ENCODE measurements at places on chromosomes 5 and 9. TPM values are rescaled to one million over a fixed set of nuclear protein-coding genes. Genes with fewer than 3 reads are reported as not detected.

TSSK1B gene
- total RNA-seq: not detected

INSL4 gene
- 17.9 TPM for total RNA-seq

PLPP1 gene
- total RNA-seq: 39.8 TPM

RASGRF2 gene
- total RNA-seq: 1.2 TPM

ANKRD20A1 gene
- 0.51 TPM for total RNA-seq

HRH2 gene
- total RNA-seq: 0.38 TPM

ADGRD2 gene
- total RNA-seq: not detected

SIMC1 gene
- 14.7 TPM for total RNA-seq

GHR gene
- total RNA-seq: 0.03 TPM

ENTPD2 gene
- 3.3 TPM for total RNA-seq

SLC9A3 gene
- 2.2 TPM for total RNA-seq

DPH7 gene
- total RNA-seq: 30.3 TPM

PCDHB7 gene
- total RNA-seq: not detected

GDNF gene
- total RNA-seq: 0.03 TPM

IL4 gene
- total RNA-seq: not detected

DDX4 gene
- not detected for total RNA-seq

FOXD4L6 gene
- total RNA-seq: not detected

MEIKIN gene
- total RNA-seq: not detected

KIF12 gene
- 2.0 TPM for total RNA-seq

EDIL3 gene
- total RNA-seq: 0.14 TPM

IFNA13 gene
- total RNA-seq: not detected

PTTG1 gene
- 188 TPM for total RNA-seq

LCN9 gene
- total RNA-seq: 0.16 TPM

SLC25A2 gene
- total RNA-seq: not detected

ARL14EPL gene
- total RNA-seq: 0.43 TPM

NR5A1 gene
- 0.09 TPM for total RNA-seq

IRGM gene
- total RNA-seq: 0.18 TPM

TRIP13 gene
- 70.6 TPM for total RNA-seq

CD274 gene
- 2.1 TPM for total RNA-seq

GGTA1 gene
- not detected for total RNA-seq

PCDHB12 gene
- total RNA-seq: not detected

RGS7BP gene
- not detected for total RNA-seq

PCA3 gene
- total RNA-seq: not detected

HNRNPH1 gene
- total RNA-seq: 455 TPM

All from A549 treated with Hydrocortisone at 1 μM for 4 hours (cell line).